ENCODE measurements at places on chromosomes 1 and 21. TPM values are rescaled to one million over a fixed set of nuclear protein-coding genes. Genes with fewer than 3 reads are reported as not detected.

DNA sequence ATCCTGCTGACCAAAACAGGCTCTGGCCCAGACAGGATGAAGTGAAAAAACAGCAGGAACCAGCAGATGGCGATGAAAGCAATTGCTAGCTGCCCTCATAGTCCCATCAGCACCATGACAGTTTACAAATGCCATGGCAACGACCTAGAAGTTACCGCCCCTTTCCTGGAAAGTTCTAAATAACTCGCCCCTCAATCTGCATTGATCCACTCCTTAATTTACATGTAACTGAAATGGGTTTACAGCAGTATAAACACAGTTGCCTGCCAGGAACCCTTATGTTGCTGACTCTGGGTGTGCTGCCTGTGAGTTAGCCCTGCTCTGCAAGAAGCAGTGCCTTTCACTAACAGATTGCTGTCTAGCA lies 65.5 kb upstream of the CR1L start:
- no peak for DNase-seq

- no peak for DNase-seq
Observed at GRCh38 chr1:17120481-17120877, 1.2 kb upstream of the PADI2 start.

DNA sequence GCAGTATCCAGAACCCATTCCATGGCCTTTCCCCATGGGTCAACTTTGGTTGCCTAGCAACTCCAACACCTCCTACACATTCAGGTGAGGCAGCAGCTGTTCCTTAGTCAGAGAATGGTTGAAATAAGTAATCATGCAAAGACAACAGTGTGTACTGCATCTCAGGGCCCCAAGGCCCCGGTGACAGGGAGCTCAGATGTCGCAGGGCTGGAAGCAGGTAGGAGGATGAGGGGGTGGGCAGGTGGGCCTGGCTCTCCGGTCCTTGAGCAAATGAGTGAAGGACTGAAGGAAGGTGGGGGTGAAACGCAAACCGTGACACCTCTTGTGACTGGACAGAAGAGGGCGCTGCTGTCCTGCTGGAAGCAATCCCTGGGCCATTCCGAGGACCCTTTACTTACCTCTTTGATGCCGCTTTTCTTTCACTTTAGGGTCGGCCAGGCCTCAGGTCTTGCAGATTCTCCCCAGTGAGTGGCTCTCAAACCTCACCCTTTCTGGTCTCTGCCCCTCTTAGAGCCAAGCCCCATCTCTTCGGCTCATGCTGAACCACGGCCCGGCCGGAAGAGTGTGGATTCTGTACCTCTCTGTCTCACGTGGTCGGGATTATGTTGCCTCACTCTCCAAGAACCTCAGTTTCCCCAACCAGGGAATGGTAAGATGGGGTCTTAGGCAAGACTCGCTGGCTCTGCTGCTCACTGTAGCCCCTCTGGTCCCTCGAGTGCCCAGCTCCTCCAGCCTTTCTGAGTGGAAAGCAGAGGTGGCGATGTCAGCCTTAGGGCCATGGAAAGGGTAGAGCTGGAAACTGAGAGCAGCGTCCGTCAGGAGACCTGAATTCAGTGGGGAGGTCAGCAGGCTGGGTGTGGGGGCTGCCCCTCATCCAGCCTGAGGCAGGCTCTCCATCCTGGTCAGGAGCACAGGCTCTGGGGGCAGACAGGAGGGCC lies 5.6 kb upstream of the KCNA10 start:
- DNase-seq: peak; percentile 65

TSPAN2 gene
- total RNA-seq: 2.9 TPM

DNA sequence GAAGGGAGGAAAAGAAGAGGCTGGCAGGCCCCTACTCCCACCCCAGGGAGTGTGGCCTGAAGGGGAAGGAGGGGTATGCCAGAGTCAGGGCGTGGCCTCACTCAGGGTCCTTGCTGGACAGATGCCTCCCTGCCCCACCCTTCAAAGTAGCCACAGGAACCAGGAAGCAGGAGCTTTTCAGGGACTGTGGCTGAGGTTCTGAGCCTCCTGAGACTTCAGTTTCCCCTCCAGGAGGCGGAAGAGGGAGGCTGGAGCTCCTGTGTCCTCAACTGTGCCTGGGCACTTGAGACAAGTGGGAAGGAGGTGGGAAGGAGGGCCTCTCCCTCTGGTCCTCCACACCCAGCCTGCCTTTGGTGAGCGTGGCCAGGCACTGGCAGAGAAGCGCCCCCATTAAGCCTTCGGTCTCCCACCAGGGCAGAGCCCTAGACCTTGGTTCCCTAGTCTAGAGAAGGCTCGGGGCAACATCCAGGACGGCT lies 5.3 kb downstream of the CELSR2 start:
- DNase-seq: no peak

DNA sequence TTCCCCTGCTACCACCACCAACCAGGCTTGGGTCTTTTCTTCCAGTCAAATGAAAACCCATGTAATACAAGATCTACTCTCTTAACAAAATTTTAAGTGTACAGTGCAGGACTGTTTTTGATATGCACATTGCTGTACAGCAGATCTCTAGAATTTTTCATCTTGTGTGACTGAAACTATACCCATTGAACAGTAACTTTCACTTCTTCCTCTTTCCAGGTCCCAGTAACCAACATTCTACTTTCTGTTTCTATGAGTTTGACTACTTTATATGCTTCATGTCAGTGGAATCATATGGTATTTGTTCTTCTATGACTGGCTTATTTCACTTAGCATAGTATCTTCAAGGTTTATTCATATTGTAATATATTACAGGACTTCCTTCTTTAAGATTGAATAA lies 45.3 kb upstream of the PLPPR4 start:
- DNase-seq: no peak

DNA sequence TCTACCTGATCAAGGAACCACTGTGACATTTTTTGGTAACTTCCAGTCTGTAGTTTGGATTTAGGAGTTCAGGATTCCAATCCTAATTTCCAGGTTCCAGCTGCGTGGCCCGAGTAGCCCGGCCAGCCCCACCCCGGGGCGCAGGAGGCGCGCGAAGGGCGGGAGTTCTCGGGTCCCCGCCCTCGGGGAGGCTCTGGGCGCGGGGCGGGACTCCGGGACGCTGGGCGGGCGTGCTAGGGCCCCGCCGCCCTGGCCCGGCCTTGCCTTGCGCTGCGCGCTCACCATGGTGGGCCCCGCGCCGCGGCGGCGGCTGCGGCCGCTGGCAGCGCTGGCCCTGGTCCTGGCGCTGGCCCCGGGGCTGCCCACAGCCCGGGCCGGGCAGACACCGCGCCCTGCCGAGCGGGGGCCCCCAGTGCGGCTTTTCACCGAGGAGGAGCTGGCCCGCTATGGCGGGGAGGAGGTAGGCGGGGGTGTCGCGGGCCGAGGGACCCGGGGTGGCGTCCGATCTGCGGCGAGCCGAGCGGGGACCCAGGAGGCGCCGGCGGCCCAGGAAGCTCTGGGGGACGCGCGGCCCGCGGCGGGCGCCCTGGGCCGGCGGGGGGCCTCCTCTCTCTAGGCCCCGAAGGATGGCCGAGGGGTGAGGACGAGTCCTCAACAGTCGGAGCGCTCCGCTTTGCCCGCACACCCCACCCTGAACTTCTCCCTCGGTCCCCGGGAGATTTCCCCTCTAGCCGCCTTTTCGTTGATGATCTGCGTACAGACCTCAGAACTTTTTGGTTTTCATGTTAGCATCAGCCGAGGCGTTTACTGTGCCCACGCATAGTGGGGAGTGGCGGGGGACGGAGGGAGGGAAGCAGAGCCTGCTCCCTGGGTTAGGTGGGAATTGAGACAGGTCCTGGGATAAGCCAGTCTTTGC lies at the start of gene NENF:
Gene NENF (plus strand): TSS at position 260 of the 916 bp plus-strand sequence. CDS start 24 bp downstream, at position 284.
- DNase-seq: peak; percentile 91

DCST2 gene
- 5.5 TPM for total RNA-seq

CBS gene
- total RNA-seq: 79.9 TPM

GRCh38 chr21:28268685-28269084 lies 724.0 kb downstream of the LTN1 start:
- no peak for DNase-seq

- no peak for DNase-seq
Observed at GRCh38 chr1:199979071-199979470, 48.4 kb upstream of the NR5A2 start.

GRCh38 chr1:116737020-116737854 lies 17.0 kb upstream of the CD2 start:
- no peak for DNase-seq

GREM2 gene
- total RNA-seq: 1.0 TPM

- DNase-seq: no peak
Observed at GRCh38 chr1:12064073-12064969, 1.2 kb downstream of the TNFRSF8 start.

DDAH1 gene
- total RNA-seq: 35.7 TPM

FCRL5 gene
- 0.36 TPM for total RNA-seq

- DNase-seq: no peak
Observed at GRCh38 chr1:117644696-117645311, 39.0 kb downstream of the TENT5C start.

DNA sequence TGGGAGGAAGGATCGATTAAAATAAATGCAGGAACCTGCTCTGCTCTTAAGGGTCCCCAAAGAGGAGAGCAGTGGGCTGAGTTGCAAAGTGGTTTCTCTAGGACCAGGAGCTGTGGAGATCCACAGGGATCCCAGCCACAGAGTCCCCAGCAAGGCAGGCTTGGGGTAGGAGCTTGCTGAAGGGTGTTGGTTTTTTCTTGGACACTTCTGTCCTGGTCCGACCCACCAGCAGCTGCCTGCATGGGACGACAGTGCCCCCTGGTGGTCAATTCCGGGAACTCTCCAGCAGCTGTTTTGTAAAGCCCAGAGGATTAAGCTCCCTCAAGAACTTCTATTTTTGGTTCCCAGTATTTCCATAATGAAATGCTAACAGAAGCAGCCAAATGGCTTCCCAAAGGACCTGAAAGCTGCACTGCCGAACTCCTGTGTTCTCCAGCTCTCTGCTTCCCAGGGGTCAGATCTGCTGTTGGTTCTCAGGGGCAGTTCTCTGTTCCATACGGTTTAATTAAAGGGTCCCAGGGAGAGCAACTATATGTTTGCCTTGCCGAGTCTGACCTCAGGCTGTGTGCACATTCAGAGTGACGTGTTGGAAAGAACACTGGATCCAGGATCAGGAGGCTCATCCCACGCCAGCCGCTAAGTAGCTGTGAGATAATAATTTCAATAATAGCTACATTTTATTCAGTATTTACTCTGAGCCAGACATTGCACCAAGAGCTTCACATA lies 23.2 kb downstream of the NENF start:
- DNase-seq: peak; percentile 94

DNA sequence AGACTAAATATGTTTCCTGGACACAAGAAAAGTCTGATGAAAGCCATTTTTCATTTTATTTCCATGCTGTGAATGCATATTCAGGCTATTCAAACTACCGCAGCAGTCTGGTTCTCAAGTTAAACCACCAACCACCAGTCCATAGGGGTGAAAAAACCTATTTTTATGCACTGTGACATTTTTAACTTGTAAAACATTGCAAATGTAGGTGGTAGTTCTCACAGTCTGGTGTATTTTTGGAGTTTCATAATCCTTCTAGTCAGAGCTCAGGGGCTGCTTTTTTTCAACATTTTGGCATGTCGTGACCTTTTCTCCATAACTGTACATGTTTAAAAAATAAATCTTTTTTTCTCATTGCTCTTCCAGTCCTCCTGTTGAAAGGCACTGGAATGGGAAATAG lies 907.6 kb upstream of the ADGRL2 start:
- DNase-seq: no peak

- DNase-seq: no peak
Observed at GRCh38 chr1:238778113-238778512, 608.3 kb upstream of the CHRM3 start.

CHIA gene
- total RNA-seq: not detected

GRCh38 chr1:57916041-57916440 lies 492.2 kb upstream of the DAB1 start:
- DNase-seq: no peak

GRCh38 chr1:157073944-157074685 lies 25.5 kb downstream of the ETV3L start:
- DNase-seq: peak; percentile 85

DNA sequence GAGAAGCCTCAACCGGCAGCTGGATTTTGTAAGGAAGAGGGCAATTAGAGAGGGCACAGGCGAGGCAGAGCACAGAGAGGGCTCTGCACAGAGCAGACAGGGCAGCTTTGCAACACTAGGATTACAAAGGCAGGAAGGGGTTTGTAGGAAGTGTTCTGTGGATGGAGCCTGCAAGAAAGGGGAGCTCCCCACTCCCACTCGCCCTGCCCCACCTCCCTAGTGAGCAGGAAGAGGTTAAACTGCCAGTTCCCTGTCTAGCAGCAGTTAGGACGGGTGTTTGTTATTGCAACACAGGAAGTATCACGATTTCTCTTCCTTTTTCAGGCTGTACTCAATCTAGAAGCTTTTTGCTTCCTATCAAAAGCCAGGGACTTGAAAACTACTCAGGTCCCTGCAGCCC lies 63.3 kb upstream of the LRRC8D start:
- no peak for DNase-seq

DNA sequence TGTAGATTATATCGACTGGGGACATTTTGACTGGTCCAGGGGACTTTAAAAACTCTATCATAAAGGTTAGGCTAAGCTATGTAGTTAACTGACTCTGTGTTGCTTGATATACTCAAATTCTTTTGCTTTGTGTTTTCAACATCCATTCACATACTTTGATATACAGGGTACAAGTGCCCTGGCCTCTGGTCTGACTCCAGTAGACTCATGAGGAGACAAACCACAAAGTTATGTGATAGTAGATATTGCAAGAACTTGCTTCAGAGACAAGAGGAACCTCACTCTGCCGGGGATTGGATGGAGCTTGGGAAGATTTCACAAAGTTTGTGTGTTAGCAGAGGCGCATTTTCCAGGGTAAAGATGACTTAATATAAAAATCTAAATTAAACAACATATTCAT lies 1.3 kb downstream of the GORAB start:
- no peak for DNase-seq

DNA sequence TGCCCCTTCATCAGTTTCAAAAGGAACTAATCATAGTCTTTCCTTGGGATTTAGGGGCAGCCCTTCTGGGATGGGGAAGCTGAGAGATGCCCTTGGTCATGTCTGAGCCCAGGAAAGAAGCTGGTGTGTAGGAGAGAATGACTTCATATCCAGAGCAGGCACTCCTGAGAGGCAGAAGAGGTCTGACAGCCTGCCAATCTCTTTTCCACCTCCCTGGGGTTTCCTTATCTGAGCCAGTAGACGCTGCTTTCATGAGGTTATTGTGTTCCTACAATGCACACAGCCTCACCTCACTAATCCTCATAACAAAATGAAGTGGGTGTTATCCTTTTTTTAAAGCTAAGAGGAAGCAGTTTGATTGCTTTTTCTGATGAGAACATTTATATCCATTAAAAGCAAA lies 14.1 kb downstream of the ROR1 start:
- no peak for DNase-seq

NEGR1 gene
- total RNA-seq: 85.5 TPM

- DNase-seq: peak; percentile 74
Observed at GRCh38 chr1:109482791-109483671, 674 bp upstream of the ATXN7L2 start.

DNA sequence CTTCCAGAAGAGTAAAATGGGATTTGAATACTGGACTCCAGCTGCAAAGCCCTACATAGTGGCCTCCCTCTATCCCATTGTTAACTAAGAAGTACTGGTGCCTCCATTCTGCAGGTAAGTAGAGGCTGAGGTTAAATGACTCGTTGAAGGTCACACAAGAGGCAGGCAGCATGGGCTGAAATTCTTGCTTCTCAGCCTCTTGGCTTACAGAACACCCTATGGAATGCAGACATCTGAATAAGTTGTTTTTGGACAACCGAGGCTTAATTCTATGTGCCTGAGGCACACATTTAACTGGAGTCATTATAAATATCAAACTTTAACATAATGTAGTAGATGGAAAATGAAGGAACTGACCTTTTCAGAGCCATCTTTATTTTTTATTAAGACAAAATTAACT lies 5.7 kb downstream of the DNAJC11 start:
- no peak for DNase-seq

GRCh38 chr1:200213921-200214320 lies 186.4 kb downstream of the NR5A2 start:
- DNase-seq: no peak
